Endothelial cell (in vitro differentiated cells): ENCODE measurements at places on chromosomes 7 and 10. TPM values are rescaled to one million over a fixed set of nuclear protein-coding genes. Genes with fewer than 3 reads are reported as not detected.

DNA sequence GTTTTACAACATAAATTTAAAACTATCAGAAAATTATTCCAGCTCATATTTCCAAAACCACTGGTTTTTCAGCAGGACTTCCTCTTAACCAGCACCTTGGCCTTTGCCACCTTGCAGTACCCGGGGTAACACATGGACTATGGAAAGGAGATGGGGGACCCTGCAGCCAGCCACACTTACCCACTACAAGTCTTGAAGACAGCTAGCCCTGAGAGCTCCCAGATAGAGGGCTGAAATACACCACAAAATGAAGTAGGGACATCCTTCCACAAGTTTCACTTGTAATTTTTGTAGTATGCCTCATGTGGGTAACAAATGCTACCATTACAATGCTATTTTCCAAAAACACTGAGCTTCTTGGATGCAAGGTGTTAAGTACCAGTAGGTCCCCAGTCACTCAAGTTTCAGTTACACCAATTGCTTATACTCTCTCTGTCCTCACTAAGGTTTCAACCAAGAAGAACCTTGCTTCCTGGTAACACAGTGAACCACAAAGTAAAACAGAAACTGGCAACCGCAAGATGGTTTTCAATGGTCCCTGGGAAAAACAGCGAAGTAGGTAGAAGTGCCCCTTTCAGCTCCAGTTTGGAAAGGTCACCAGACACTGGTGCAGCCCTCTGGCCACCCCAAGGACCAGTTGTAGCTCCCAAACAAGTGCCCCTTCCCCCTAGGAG is 110.9 kb downstream of the SGMS1 start:
- H3K27ac ChIP-seq = no peak overlapping the region
- H3K4me3 ChIP-seq = no peak overlapping the region
- no peaks in the 10 kb centered on the region for H3K27me3 ChIP-seq
- DNase-seq = no peak

GRCh38 chr7:42283553-42283952 is 46.5 kb upstream of the GLI3 start:
- H3K27ac ChIP-seq = no peak overlapping the region
- H3K4me1 ChIP-seq = peaks cover 2% of the 10 kb centered on the region
- no peak for DNase-seq
- no peaks in the 10 kb centered on the region for H3K36me3 ChIP-seq
- no peaks in the 10 kb centered on the region for H3K27me3 ChIP-seq

- H3K4me3 ChIP-seq = no peak overlapping the region
- no peak overlapping the region for H3K27ac ChIP-seq
- DNase-seq = no peak
- H3K4me1 ChIP-seq = peaks cover 12% of the 10 kb centered on the region
Measured at GRCh38 chr10:102405108-102405571, 9.6 kb downstream of the NFKB2 start.

Gene KNDC1
- total RNA-seq = 1.3 TPM

GRCh38 chr10:88471899-88472298 is 111.2 kb downstream of the RNLS start:
- no peak overlapping the region for H3K27ac ChIP-seq
- no peaks in the 10 kb centered on the region for H3K36me3 ChIP-seq
- peaks cover 10% of the 10 kb centered on the region for H3K4me1 ChIP-seq
- no peak overlapping the region for H3K4me3 ChIP-seq
- H3K27me3 ChIP-seq = no peaks in the 10 kb centered on the region

Gene EBLN1
- total RNA-seq = not detected
